ENCODE measurements at places on chromosomes 6 and 20. TPM values are rescaled to one million over a fixed set of nuclear protein-coding genes. Genes with fewer than 3 reads are reported as not detected.

Gene DEFB114
- not detected for total RNA-seq

- DNase-seq: peak; percentile 54
These were observed 33.9 kb downstream of the FOXO3 start for GRCh38 chr6:108594640-108595039.

DNA sequence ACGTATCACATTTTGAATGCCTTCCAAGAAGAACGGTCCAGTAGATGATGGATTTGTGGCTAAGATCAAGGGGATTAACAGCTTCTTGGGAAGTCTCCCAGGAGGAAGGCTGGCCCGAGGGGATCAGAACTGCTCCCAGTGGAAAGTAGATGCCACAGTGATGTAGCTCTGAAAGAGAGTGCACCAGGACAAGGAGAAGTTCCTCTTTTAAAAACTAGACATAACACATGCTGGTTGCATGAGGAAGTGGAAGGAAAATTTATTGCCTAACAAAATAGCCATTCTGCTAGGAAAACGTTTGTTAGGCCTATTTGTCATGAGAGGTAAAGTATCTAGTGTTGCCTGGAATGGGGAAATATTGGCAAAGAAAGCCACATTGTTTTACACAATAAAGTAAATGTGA lies 87.8 kb downstream of the CDH26 start:
- no peak for DNase-seq

GRCh38 chr20:45452238-45452637 lies 17.3 kb upstream of the WFDC2 start:
- no peak for DNase-seq

Gene PAK5
- total RNA-seq: 1.8 TPM

DNA sequence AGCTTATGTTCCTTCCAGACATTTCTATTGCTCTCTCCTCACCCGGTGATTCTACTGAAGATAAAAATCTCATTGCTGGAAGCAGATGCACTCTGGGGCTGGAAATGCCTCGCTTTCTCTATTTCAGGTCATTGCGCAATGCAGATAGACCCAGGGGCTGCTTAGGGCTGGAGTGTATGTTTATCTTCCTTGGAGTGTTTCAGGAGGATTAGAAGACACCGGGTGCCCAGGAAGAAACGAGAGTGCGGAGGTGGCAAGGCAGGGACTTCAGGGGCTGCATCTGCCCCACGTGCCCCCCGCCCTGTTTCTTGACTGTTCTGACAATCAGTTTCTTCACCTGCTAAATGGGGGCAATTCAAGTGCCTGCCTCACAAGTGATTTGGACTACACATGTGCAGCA lies 45.6 kb upstream of the IYD start:
- DNase-seq: no peak

Gene ID4
- total RNA-seq: 21.8 TPM

- peak; percentile 64 for DNase-seq
These were observed 2.3 kb downstream of the CLPS start for GRCh38 chr6:35794536-35795452.

- no peak for DNase-seq
These were observed 38.7 kb downstream of the KAT14 start for GRCh38 chr20:18176318-18176785.

DNA sequence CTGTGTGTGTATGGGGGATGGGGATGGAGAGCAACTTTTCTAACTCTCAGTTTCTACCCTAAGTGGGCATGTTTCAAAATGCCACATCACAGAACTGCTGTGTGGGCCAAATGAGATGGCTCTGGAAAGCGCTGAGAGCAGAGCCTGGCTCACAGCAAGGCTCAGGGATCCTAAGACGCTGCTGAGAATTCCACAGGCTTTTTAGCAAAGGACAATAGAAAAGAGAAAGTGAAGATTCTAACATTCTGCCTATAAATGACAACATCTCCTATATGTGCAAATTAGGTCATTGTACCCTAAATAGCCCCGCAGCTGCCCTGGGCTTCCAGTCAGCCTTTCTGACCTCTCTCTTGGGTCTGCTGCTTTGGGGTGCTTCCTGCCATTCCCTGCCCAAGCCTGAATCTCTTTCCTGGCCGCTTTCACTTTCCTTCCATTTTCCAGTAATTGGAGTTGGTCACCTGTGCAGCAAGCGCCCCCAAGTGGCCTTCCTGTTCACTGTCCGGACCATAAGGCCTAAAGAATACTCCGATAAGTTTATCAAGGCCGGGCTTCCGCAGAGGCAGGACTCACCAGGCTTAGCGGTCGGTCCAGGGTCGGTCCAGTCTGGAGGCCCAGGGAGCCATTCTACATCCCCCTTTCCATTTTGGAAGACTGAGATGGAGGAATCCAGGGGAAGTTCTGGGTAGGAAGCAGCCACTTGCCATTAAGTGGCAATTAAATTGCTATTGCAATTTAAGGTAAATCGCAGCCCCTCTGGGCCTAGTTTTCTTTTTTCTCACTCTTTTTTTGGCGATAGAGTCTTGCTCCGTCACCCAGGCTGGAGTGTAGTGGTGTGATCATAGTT lies 6.7 kb upstream of the DDR1 start:
- peak; percentile 88 for DNase-seq

Gene RIPPLY2
- 0.22 TPM for total RNA-seq

Gene ARFGEF3
- 16.2 TPM for total RNA-seq

DNA sequence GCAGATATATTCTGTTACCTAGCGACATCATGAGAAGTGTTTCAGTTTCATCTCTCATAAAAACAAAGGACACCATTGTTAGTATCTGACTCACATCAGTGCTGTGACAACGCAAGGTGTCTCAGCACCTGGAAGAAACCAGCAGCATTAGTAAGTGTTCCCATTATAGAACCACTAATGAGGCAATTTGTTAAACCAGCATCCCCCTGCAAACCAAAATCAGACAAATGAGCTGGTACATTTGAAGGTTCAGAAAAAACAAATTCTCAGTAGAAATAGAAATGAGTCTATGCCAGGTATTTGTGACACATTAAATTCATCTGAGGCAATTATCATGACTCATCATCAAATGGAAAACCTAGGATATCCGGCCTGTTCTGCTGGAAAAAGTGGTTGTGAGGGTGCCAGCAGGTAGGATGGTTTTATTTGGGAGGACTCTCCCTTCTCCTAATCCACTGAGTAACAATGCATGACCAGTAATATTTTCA lies 151.7 kb downstream of the TMEM200A start:
- no peak for DNase-seq

DNA sequence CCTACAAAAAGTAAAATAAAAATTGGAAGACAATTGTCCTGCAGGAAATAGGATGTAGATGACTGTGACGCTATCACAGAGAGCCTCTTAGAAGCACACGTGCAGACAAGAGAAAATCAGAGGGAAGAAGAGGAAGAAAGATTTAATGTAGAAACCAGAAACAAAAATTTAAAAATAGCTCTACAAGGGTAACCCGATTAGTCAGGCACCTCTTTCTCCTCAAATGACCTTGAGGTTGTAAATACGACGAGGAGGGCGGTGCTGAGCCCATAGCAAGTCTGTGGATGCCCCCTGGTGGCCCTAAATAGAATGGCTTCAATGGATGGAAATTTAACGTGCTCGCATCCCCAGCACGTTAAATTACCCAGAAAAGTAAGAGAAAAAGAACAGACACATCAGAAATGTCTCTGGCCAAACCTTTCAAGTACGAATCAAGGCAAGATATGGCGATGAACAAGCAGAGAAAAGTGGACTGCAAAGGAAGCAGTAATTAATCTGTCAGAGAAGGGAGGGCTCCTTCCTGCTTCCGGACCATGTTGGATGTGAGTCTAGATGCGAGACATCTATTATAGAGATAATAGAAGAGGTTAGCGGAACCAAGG lies 4.2 kb upstream of the PRPH2 start:
- DNase-seq: peak; percentile 77

Gene ZFP57
- total RNA-seq: 0.09 TPM

Gene SAMD5
- total RNA-seq: 1.1 TPM

DNA sequence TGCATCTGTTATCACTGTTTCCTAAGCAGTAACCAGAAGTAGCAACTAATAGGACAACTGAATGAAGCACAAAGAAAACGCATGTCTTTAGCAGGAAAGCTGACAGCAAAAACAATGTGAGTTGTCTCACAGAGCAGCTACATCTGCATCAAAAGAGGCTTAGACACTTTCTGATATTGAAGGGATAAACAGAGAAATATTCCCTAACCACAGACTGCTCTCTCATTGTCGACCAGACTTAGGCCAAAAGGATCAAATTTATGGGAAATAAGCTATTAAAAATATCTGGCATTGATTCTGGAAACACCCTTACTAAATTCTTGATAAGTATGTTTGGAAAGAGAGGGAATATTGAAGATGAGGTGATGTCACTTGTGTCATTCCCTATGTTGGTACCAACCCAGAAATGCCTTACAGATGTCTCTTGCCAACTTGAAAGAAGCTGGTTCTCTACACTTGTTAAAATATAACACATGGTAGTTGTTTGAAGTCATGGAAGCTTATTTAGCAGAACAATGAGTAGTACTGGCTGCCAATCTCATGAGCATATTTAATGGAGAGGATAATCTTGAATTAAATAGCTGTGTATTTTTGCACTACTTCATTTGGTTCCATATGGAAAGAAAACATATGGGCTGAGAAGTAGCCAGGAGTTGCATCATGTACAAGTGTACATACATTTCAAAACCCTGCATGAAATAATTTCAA lies 929.3 kb upstream of the MAN1A1 start:
- no peak for DNase-seq

GRCh38 chr6:161622779-161623178 lies 348.9 kb upstream of the AGPAT4 start:
- DNase-seq: no peak

- DNase-seq: no peak
These were observed 134.1 kb downstream of the COL9A1 start for GRCh38 chr6:70168681-70169377.

- DNase-seq: no peak
These were observed 225.4 kb upstream of the ZFP64 start for GRCh38 chr20:52416953-52417352.

DNA sequence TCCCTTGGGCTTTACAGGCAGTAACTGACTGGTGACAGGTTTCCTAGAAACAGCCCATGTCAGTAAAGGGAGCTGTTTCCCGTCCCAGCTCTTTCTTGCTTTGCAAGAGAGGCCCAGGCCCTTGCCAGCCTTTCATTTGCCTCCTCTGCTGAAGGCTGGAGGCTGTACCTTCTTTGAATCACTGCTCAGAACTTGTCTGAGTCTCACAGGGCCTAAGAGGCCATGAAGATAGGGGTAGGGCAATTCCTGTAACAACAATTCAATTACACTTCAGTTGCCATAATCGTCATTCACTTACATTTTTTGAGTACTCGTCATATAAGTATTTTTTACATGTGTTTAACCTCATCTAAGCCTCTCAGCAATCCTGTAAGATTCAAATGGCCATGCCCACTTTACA lies 25.9 kb upstream of the MAFB start:
- no peak for DNase-seq

Gene MUC22
- total RNA-seq: not detected

GRCh38 chr20:50588034-50588736 lies 78.0 kb downstream of the PTPN1 start:
- no peak for DNase-seq

GRCh38 chr6:70394518-70395300 lies 18.6 kb upstream of the FAM135A start:
- DNase-seq: peak; percentile 81

DNA sequence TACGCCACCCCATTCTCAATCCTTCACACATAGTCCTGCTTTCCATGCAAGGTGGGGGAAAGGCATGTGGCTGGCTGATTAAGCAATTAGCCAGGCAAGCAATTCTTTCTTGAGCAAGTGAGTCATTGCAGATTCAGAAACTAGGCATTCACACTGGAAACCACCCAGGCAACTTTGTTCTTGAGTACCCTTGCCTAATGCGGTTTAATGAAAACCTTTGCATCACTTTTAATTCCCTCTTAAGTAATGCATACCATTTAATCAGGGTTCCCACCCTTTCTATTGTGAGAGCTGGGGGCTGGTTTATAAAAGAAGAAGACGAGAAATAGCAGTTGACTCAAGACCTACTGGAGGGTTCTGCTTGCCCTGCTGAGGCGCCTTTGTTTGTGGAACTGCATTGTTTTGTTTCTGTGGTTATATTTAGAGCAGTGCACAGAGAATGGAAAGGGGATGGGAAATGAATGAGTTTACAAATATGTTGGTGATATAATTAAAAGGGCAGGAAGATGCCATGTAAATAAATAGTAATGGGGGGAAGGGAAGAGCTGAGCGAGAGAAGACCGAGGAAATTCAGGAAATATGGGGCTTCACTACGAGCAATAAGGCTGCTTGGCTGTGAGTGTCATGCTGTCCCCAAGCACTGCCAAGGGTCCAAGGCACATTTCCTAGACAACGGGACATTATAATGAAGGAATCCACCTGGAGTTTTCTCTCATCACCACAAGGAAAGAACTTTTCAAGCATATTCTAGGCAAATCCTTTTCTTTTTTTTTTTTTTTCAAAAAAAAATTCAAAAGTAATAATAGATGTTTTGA lies 48.8 kb upstream of the TSHZ2 start:
- DNase-seq: no peak

All from pancreas (tissue), 10 donors.